ENCODE measurements at places on chromosomes 11 and 22. TPM values are rescaled to one million over a fixed set of nuclear protein-coding genes. Genes with fewer than 3 reads are reported as not detected.
A peak's percentile ranks its signal among the peaks of the same experiment; 100 is the strongest.

CNIH2 gene
- 1.5 TPM for total RNA-seq

PHLDA2 gene
- total RNA-seq, result 8.3 TPM

SLC22A25 gene
- total RNA-seq, result not detected

C22orf15 gene
- total RNA-seq, result 0.90 TPM

CNGA4 gene
- total RNA-seq, result not detected

LRRN4CL gene
- total RNA-seq, result 0.21 TPM

FUT4 gene
- total RNA-seq, result 3.6 TPM

MTCH2 gene
- total RNA-seq, result 110 TPM

E2F8 gene
- 16.5 TPM for total RNA-seq

SLN gene
- not detected for total RNA-seq

IL18 gene
- total RNA-seq, result not detected

C1QTNF4 gene
- total RNA-seq, result not detected

OR5B12 gene
- total RNA-seq, result not detected

- no peak for DNase-seq
Measured at GRCh38 chr11:96969251-96969650, 579.4 kb downstream of the JRKL start.

- DNase-seq, result no peak
Measured at GRCh38 chr11:36371590-36371989, 75.5 kb downstream of the PRR5L start.

GRCh38 chr11:31702966-31703365 is 108.2 kb downstream of the PAX6 start:
- no peak for DNase-seq

DNA sequence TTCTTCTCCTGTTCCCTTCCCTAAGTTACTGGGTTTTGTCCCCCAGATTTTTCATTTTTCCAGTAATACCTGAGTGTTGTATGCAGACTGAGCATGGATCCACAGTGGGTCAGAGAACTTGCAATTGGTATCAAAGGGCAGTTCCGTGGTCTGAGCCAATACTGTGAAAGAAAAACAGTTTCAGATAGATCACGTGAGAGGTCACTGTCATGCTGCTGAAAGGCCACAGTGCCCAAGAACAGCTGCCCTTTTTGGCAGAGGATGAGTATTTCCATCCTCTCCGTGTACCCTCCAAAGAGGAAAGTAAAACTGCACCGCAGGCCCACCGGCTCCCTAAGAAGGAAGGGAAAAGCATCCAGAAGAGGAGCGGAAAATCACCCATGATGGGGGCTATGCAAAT is 73.0 kb upstream of the TBCEL start:
- DNase-seq, result no peak

DNA sequence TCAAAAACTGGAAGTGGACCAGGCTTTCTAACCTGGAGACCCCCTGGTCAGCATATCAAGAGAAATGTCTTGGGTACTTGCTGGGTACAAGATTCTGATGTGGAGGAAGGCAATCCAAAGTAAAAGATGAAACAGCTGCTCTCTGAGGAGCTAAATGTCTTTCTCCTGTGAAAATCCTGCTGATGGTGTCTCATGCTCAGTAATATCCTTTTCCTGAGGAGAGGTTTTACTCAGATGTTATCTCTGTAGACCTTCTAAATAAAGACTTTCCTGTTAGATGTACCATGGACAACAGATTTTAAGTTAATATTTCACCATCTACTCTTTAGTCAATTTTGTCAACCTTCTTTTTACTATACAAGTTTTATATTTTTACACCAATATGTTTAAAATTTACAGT is 62.9 kb downstream of the FAM83F start:
- DNase-seq, result no peak

DNA sequence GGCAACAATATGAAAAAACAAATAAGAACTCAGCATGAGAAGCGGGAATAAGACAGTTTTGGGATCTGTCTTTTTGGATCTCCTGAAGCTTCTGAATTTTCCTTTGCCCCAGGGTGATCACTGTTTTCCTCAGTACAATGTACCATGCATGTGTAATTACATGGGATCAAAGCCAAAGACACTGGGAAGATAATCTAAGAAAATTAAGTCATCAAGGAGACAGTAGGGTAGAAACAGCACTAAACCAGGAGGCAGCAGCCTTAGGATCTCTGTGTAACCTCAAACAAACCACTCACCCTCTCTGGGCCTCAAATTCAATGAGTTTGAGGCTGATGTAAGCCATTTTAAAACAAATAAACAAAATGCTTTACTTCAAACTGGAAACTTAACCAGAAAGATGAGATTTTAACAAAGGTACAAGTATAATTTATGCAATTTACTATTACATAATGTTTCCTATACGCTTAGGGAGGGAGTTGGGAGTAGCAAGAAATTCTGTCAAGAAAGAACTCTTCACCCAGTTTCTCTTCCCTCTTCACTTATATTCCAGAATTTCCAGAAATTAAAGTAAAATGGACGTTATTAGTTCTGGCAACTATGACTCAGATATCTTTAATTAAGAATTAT is 77.0 kb downstream of the RAB30 start:
- DNase-seq, result no peak

- peak; percentile 57 for DNase-seq
Measured at GRCh38 chr11:76672431-76673175, 2.1 kb upstream of the LRRC32 start.

GRCh38 chr22:49302150-49302460 is 525.6 kb downstream of the BRD1 start:
- no peak for DNase-seq

GRCh38 chr11:128504486-128504885 is 82.9 kb downstream of the ETS1 start:
- no peak for DNase-seq

GRCh38 chr11:102142333-102142732 is 32.1 kb downstream of the YAP1 start:
- DNase-seq, result no peak

GRCh38 chr22:38694940-38695339 is 5.8 kb downstream of the JOSD1 start:
- DNase-seq, result no peak

DNA sequence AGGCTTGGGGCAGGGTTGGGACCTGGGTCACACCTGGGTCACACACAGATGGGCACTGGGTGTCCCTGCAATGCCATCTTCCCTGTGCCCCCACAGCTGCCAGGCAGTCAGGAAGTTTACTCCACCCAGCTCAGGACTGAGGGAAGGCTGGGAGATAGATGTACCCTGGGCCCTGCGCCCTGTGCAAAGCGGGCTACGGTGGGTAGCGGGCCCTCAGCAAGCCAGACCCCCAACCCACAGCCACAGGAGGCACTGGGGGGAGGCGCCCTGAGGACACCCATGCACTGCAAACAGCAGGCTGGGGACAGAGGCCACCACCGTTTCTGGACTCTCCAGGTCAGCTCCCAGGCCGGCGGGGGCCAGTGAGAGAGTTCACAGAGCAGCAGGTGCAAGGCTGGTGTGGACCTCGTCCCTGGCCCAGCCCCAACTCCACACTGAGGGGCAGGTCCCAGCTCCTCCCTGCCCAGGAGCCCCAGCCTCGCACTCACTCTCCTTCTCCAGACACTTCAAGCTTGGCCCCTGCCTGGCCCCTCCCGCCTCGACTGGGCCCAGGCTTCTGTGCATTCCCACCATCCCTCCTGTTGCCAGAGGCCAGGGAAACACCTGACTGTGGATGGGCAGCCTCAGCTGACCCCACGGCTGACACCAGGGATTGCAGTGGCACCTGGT is 4.9 kb downstream of the DUSP8 start:
- DNase-seq, result no peak

GRCh38 chr22:19097518-19097917 is 24.7 kb downstream of the DGCR2 start:
- DNase-seq, result no peak

- no peak for DNase-seq
Measured at GRCh38 chr11:31442086-31442485, 67.3 kb downstream of the IMMP1L start.

GRCh38 chr11:101582236-101582988 is 1.4 kb downstream of the TRPC6 start:
- DNase-seq, result no peak

DNA sequence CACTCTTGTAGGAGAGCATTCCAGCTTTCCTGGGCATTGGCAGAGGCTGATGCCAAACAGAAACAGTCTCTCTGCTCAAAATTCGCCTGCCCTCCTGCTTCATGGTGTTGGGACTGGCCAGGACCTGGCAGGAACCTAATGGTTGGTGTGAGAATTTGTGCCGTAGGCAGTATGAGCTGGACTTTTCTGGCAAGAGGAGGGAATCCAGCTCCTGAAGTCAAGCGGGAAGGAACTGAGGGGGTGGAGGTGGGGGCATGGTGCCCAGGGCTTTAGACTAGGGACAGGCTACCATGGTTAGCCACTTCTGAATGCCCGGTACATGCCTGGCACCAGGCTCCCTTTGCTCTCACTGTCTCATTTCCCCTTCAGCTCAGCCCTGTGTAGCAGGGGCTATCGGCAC is 6.9 kb upstream of the TOMM22 start:
- no peak for DNase-seq

DNA sequence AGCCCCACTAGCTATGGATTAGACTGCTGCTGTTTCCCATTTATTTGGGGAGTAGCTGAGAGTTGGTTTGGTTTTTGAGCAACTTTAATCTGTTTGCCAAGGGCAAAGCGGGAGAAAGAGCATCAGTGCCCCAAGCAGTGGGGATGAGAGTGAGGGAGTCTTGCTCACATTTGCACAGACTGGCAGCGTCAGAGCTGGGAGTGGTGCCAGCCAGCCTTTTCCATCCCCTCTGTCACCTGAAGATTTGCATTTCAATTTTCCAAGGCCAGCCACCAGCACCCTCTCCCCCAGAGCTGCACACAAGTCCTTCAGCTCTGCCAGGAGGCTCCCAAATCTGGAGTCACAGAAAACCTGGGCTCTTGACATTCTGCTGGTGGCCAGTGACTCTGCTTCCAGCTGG is 21.0 kb upstream of the UVRAG start:
- no peak for DNase-seq

- no peak for DNase-seq
Measured at GRCh38 chr22:35465109-35465701, 65.3 kb downstream of the MCM5 start.

DNA sequence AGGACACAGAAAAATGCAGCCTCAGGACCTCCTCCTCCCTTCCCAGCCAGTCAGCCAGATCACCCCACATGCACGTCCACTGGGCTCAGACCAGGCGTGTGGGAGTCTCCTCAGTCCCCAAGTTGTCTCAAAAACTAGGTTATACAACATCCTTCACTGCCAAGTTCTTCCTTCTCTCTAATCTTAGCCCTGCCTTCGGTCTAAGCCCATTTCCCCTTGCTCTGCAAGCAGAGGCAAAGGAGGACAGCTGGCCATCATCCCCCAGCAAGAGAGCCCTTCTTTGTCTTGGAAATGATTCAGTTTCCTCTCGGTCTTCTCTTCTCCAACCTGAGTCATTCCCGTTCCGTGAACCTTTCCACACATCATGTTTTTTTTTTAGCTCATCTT is 14.0 kb upstream of the NRGN start:
- no peak for DNase-seq

GRCh38 chr11:102026217-102026616 is 21.0 kb upstream of the CFAP300 start:
- no peak for DNase-seq

GRCh38 chr22:41830174-41830573 is 2.7 kb upstream of the SREBF2 start:
- no peak for DNase-seq

- no peak for DNase-seq
Measured at GRCh38 chr22:36733271-36733670, 29.7 kb upstream of the CACNG2 start.

DNA sequence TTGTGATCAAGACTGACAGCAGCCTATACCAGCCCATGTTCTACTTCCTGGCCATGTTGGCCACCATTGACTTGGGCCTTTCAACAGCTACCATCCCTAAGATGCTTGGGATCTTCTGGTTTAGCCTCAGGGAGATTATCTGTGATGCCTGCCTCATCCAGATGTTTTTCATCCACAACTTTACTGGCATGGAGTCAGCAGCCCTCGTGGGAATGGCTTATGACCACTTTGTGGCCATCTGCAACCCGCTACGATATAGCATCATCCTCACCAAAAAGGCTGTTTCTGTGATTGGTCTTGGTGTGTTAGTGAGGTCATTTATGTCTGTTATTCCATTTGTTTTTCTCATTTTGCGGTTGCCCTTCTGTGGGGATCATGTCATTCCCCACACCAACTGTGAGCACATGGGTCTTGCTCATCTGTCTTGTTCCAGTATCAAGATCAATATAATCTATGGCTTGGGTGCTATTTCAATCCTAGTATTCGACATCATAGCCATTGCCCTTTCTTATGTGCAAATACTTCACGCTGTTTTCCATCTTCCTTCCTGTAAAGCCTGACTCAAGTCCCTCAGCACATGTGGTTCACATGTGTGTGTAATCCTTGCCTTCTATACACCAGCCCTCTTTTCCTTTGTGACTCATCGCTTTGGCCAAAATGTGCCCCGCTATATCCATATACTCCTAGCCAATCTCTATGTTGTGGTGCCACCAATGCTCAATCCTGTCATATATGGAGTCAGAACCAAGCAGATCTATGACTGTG is 23.6 kb downstream of the OR52E1 start:
- no peak for DNase-seq

GRCh38 chr11:95559899-95560298 is 229.7 kb downstream of the FAM76B start:
- DNase-seq, result no peak

- no peak for DNase-seq
Measured at GRCh38 chr22:43750751-43751150, 61.4 kb downstream of the EFCAB6 start.

DNA sequence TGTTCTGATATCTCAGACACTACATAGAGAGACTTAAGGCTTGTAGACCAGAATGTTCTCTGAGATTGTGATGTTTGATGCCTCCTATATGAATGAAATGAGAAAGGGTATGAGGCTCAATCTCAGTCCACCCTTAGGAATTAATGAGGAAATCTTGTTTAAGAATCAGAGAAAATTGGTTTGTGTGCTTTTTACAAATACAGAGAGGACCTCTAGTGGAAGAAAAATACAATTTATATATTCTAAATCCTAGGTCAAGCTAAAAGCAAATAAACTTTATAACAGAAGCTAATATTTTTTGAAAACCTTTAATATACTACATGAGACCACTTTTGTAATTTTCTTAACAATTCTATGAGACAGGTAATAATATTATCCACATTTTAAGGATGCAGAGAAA is 5.0 kb upstream of the OR52H1 start:
- no peak for DNase-seq

- peak; percentile 55 for DNase-seq
Measured at GRCh38 chr11:66467034-66467659, 442 bp downstream of the PELI3 start.

Data from activated CD4-positive, alpha-beta memory T cell treated with anti-CD3 and anti-CD28 coated beads for 36 hours (primary cell).